ENCODE measurements at places on chromosomes 7 and 10.

- no peak for DNase-seq
Measured at GRCh38 chr10:27680006-27680557, 65.5 kb downstream of the MKX start.

DNA sequence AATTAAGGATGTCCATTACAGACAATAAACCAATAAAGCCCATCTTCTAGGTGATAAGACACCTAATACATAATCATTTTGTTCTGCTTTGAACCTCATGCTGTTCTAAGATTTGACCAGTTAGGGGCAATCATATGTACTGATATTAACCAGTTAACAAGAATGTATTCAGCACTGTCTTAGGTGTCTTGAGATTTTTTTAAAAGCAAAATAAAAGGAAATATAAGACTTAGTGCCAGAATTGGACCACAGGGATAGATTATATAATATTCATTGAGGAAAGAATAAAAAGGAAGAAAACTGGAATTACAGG is 32.0 kb downstream of the IMMP2L start:
- DNase-seq: no peak

GRCh38 chr10:75544993-75545706 is 113.7 kb downstream of the LRMDA start:
- no peak for DNase-seq

- no peak for DNase-seq
Measured at GRCh38 chr7:28654110-28654509, 241.8 kb downstream of the CREB5 start.

Data from epithelial cell of prostate (primary cell).